ENCODE measurements at places on chromosomes 7 and 10.

DNA sequence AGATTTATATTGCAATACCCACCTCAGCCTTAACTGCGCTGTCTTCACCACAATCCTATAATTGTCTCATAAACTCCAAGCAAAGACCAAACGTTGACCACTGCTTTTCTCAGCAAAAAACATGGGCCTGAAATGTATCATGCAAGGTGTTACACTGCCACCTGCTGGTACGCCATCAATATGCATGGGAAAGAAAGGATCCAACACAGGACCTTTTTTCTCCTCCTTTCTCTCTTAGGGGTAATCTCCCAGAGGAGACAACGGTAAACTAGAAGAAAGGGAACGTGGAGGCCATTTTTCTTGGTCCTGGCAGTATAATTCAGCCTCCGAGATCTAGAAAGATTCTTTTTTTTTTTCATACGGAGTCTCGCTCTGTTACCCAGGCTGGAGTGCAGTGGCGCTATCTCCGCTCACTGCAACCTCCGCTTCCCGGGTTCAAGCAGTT is 79.1 kb upstream of the MPP7 start:
- peak; percentile 84 for DNase-seq

DNA sequence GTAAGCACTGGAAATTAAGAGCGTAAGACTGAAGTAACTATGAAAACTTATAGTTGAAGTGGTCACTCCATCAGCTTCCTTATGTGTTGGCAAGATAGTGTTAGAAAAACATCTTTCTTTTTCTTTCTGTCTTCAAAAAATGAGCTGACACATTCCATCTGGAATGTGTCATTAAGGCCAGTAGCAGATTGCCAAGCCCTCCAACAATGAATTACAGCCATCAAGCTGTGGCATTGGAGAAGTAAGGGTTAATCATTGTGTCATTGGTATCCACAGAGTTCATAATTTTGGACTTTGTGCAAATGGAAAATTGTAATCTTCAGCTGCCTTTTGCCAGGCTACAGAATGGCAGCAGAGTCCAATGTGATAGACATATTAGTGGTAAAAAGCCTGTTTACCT is 926.3 kb downstream of the NRG3 start:
- DNase-seq, result no peak

DNA sequence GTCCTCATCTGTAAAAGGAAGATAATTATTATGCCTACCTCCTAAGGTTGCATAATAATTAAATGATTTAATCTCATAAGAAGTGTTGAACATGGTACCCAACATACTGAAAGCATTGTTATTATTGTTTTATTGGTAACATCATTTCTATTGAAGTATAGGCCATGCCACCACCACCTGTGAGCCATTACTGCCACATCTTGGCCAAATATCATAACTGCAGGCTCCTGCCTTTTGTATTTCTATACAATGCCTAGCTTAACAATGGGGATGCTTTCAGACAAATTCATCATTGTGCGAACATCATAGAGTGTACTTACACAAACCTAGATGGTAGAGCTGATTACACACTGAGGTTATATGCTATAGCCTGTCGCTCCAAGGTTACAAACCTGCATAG is 61.1 kb upstream of the NPSR1 start:
- DNase-seq, result no peak

- no peak for DNase-seq
Observed at GRCh38 chr7:1665549-1666316, 4.3 kb upstream of the ELFN1 start.

DNA sequence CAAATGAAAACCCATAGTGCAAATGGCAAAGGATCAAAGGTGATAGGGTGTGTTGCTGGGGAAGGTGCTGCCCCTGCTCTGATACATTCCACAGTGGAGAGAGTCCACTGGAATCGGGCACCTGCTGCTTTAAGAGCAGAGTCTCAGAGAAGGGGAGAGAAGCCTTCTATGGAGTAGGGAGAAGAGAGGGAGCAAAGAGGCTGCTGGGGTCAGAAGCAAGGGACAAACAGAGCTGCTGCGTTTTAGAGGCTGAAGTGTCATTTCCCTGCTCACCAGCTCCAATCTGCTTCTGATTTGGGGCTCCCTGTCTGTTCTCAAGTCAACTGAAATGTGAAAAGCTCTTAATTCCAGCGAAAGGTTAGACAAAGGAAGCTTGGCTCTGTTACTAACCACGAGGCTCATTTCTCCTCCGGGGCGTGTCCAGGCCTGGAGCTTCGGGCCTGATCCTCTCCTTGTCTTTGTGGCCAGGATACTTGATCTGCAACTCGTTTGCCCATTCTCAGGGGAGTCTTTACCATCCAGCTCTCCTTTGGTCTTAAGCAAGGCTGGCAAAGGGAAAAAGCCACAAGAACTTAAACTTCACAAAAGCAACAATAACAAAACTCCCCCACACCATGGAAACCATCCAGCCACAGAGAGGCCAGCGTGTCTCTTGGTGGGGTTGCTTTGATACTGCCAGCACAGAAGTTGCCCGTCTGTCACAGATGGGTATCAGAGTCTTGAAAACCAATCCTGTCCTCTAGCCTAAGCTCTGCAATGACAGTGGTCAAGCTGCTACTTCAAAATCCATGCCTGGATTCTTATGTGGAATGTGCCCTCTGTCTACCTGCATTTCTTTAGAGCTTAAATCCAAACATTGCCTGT is 692.6 kb downstream of the SUGCT start:
- DNase-seq, result no peak

DNA sequence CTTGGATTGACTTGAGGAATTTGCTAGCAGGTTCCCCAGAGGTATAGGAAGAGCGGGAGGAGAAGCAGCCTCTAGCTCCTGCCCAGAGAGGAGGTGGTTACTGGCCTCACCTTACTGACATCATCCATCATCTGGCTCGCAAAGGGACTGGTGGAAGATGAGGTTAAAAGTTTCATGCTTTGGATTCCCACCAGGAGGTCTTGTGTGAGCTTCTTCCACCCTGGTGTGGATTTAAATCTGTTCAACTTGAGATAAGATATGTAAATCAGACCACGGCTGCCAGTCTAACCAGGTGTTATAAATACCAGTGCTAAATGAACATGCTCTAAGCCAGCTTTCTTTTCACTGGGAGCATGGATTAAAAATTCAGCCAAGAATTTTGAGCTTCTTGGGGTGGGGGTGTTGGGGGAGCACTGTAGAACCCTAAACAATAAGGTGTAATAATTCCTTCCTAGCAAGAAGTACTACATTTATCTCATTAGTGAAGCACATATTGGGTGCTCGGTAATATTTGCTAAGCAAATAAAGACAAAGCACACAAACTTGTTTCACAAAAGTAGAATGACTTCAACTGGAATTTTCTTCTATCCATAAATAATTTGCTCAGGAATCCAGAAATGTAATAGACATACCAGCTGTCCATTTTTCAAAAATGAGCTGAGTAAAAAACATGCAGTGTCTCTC is 7.8 kb downstream of the PROSER2 start:
- no peak for DNase-seq

GRCh38 chr10:87767253-87767652 is 50.8 kb downstream of the ATAD1 start:
- DNase-seq, result no peak

GRCh38 chr10:10865303-10865702 is 152.4 kb upstream of the CELF2 start:
- no peak for DNase-seq

DNA sequence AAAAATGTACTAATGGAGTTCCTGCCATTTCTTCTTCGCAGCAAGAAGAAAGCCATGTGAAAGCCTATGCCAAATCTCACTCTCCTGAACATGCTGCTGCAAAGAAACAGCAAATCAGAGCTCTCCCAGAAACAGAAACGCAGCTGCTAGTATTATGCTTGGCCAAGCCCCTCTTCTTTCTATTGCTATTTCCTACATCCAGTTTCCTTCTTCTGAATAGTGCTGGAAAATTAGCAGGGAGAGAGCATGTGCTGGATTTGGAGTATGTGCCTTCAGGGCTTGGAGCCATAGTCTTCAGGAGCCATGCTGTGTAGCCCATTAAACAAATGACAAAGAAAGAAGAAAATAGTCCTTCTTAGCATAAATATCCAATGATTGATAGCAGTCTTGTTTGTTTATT is 852.0 kb upstream of the PHF14 start:
- DNase-seq, result no peak

GRCh38 chr10:110101464-110102144 is 93.8 kb downstream of the ADD3 start:
- no peak for DNase-seq

- no peak for DNase-seq
Observed at GRCh38 chr7:20030915-20031362, 186.2 kb downstream of the MACC1 start.

DNA sequence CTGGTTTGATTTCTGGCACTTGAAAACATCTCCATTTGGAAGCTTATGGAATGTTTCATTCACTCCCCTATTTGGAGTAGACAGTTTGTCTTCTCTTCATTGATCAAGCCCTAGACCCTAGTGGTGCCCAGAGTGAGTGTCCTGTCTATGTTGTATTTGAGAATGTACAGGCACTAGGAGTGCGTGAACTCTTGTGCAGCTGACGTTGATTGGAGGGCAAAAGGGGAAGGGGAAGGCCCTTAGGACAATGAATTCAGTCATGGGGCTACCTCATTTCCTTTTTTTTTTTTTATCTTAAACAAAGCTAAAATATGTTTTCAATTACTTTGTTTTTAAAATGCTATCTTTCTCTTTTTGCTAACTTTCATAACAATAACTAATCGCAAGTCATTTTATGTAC is 66.5 kb downstream of the ADD3 start:
- no peak for DNase-seq

DNA sequence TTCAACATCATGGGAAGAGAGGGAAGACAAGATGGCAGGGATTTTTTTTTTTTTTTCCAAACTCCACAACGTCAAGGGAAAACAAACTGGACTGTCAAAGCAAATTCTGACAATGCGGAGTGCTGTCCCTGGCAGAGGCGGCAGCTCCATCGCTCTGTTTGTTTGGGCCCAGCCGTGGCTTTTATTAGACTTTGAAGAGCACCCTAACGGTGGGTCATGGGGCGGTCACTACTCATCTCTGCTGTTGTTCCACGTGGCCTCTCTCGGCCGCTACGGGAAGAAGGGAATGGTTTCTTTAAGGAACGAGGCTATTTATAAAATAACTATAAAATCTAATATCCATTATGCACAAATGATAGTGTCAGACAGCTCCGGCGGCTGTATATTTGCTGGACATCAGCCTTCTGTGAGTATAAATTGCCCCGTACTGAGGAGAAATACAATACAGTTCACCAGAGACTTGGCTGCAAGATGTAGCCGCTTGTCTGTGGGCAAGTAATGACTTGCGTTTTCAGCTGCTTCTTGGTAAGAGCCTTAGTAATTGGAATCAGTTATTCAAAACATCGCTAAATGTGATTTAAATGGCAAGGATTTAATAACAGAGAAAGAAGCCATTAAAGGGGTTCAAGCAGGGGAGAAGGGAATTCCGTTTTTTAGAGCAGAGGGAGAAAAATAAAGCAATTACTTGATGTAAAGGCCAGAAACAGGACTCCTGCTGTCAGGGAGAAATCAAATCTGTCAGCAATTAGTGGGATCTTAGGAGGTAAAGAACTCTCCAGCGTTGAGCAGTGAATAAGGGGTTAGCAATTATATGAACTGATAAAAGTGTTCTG is 61.7 kb upstream of the RAB11FIP2 start:
- DNase-seq, result no peak

DNA sequence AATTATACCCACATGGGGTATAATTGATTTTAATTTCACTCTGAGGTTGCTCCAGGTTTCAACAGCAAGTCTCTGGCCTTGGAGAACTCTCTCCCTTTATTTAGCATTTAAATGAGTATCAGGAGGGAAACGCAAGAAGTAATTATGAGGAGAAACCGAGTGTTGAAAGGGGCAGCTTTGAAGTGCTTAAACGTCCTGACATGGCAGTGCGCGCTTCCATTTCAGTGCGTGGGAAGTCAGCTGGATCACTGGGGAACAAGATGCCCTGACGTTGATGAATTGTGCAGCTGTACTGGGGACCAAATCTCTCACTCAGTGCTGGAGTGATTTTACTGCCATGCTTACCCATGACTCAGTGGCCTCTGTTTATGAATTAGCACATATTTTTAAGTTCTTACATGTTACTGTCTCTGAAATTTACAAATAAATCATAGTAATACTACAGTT is 106.0 kb upstream of the PRR15 start:
- DNase-seq, result no peak

GRCh38 chr7:64686493-64687184 is 20.7 kb downstream of the ZNF107 start:
- no peak for DNase-seq

- no peak for DNase-seq
Observed at GRCh38 chr7:82808633-82809032, 354.1 kb downstream of the PCLO start.

GRCh38 chr10:87092376-87092860 is 2.2 kb downstream of the GLUD1 start:
- no peak for DNase-seq

GRCh38 chr10:131797626-131798025 is 103.2 kb upstream of the PPP2R2D start:
- no peak for DNase-seq

- DNase-seq, result no peak
Observed at GRCh38 chr7:94701555-94701973, 45.6 kb upstream of the SGCE start.

- no peak for DNase-seq
Observed at GRCh38 chr7:6188389-6188788, 84.0 kb downstream of the CYTH3 start.

- DNase-seq, result no peak
Observed at GRCh38 chr10:52308251-52309031, 5.6 kb upstream of the DKK1 start.

DNA sequence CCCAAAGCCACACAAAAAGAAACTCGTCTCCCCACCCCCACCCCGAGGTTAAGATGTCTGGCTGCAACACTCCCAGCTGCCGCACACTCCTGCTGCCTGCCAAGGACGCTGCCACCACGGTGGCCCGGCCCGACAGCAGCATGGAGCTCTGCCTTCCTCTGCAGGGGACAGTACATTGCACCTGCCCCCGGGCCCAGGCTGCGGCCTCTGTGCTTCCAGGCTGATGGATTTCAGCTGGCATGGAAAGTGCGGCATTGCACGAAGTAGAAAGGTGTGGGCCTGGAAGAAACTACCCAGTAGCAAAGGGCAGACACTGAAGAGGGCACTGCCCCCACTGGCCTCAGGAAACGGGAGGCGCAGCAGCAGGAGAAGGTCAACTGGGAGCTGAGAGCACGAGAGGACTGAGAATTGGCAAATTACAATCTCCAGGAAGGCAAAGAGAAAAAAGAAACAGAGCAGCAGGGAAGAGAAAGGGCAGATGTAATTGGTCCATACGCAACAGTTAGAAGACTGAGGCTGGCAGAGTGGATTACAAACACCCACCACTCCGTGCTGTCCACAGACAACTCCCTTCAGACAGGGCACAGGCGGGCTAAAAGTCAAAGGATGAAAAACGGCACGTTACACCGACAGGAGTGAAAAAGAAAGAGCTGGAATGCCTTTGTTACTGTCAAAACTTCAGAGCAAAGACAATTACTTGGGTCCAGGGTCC is 117.1 kb upstream of the DIP2C start:
- DNase-seq, result no peak

- DNase-seq, result no peak
Observed at GRCh38 chr10:10247585-10247984, 770.1 kb upstream of the CELF2 start.
